Heart right ventricle (tissue), 16 donors: ENCODE measurements at places on chromosomes 7 and 10. TPM values are rescaled to one million over a fixed set of nuclear protein-coding genes. Genes with fewer than 3 reads are reported as not detected.

The TSPAN33 gene
- 5.9 TPM for polyA plus RNA-seq

The TOMM7 gene
- 346 TPM for polyA plus RNA-seq

GRCh38 chr7:31253532-31253931 lies 87.0 kb downstream of the NEUROD6 start:
- no peak for DNase-seq

DNA sequence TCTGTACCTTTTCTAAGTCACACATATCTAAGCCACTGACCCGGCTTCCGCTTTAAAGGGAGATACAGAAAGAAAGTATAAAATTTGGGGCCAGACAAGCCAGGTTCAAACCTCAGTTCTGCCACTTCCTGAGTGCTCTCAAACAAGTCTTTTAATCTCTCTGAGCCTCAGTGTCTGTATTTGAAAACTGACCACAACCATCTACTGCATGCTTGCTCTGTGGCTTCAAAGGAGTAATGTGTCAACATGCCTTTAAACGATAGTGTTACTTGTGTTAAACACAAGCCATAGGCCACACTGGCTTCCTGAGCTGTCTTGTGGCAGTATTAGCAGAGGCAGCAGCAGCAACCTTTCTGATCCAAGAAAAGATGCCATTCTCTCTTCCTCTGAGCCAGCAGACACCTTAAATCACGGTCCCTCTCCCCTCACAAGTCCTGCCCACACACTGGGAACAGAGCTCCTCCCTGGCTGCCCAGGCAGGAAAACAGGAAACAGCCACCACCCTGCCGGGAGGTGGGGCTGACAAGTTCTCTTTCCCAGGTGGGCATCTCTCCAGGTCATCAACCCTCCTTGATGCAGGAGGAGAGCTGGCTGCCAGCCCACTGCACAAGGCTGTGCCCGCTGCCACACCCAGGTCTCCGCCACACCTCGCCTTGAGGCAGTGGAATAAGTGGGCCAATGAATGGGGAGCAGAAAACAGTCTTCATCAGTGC lies 10.7 kb downstream of the HIP1 start:
- peak; percentile 32 for DNase-seq

- no peak for DNase-seq
These were observed 673.7 kb downstream of the SUGCT start for GRCh38 chr7:40808378-40808942.

GRCh38 chr7:2143981-2144595 lies 88.7 kb downstream of the MAD1L1 start:
- DNase-seq = no peak

- DNase-seq = no peak
These were observed 19.3 kb downstream of the LSM5 start for GRCh38 chr7:32470871-32471270.

- DNase-seq = no peak
These were observed 30.9 kb upstream of the STEAP4 start for GRCh38 chr7:88337572-88337971.

- DNase-seq = no peak
These were observed at the start of gene PLPP4 for GRCh38 chr10:120456626-120457430. Gene PLPP4, plus strand, starts transcription at chr10:120457227. Its CDS starts 79 bp downstream, at chr10:120457306.

DNA sequence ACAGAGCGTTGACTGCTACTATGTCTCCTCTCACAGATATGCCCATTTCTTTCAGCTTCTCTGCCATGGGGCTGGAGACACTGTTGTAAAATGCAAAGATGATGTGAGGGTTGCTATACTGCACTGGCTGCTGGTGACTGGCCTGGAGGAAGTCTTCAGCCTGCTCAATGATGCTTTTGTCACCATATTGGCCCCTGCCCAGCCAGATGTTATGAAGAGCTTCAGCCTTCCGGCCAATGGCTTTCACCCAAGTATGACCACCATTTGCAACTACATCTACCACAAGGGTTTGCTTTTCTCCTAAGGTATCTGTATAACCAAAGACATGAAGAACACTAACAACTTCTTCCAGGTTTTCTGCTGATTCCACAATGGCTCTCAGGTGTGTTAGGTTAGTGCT lies 1.6 kb downstream of the C7orf25 start:
- no peak for DNase-seq

GRCh38 chr10:102660888-102661657 lies 16.8 kb downstream of the TRIM8 start:
- DNase-seq = peak; percentile 67

DNA sequence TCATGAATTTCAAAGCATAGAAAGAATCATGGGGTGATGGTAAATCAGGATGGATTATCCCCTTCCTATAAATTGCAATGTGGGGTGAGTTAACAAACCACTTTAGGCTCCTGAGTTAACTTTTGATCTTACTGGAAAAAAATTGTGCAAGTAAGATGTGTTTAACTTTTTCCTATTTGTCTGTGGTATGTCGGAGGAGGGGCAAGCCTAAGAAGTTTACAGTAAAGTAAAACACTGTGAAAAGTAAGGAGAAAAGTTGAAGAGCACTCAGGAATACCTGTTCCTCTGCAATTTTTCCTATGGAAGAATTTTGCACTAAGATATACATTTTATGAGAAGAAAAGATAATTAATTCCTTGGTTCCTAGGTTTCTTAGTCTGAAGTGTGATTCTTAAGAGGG lies 44.4 kb downstream of the IFIT5 start:
- no peak for DNase-seq
